ENCODE measurements at places on chromosomes 4 and X.

DNA sequence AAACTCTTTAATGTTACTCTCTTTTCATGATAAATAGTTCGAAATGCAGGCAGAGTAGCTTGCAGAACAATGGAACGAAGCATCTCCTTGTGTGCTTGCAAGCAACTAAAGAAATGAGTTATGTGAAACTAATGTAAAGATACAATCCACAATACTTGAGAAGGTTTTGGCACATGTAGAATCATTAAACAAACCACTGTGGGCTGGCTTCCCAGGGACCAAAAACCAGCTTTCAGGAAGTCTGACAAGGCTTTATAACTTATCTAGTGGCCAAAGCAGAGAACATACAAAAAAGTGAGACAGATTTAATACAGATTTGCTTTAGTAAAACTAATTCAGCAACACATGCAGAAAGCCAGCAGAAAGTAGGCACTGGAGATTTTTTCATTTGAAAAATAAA is 1673.8 kb upstream of the AGA start:
- DNase-seq: no peak

- DNase-seq: no peak
These were observed 97.2 kb downstream of the CPZ start for GRCh38 chr4:8689741-8690140.

GRCh38 chr4:184193556-184194525 is 23.8 kb downstream of the ENPP6 start:
- DNase-seq: no peak

- peak; percentile 31 for DNase-seq
These were observed 752 bp downstream of the SEPTIN11 start for GRCh38 chr4:76950052-76950955.

DNA sequence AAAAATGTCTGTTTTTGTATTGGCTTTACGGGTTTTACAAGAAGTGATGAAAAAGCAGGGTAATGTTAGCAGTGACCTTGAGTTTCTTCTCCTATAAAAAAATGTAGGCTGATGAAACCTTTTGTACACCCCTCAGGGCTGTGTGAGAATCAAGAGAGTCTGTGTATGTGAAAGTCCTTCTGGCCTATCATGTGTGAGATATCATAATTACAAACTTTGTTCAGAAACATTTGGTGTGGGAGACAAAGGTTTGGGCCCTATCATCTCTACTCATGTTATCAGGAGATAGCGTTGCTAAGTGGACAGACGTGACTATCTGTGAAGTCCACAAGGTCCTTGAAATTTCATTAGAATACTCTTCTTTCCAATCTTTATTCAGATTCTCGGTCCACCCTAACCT is 170.6 kb upstream of the HAND2 start:
- DNase-seq: no peak

DNA sequence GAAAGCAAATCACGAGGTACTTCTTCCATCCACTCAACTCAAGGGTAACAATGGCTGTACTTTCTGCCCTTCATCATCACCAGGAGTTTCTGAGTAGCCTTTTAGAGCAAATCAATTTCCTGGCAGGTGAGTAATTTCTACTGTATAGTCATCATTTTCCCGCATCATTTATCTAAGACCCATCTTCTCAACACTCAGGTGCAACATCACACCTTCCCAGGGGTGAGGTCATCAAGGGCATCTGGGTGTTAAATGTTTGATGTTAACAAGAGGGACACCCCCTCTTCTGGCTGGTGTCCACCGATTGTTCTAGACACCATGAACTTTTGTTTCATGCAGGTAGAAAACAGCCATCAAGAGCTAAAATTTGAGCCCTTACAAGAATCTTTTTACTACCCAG is 313.4 kb upstream of the MAGEB2 start:
- DNase-seq: no peak

DNA sequence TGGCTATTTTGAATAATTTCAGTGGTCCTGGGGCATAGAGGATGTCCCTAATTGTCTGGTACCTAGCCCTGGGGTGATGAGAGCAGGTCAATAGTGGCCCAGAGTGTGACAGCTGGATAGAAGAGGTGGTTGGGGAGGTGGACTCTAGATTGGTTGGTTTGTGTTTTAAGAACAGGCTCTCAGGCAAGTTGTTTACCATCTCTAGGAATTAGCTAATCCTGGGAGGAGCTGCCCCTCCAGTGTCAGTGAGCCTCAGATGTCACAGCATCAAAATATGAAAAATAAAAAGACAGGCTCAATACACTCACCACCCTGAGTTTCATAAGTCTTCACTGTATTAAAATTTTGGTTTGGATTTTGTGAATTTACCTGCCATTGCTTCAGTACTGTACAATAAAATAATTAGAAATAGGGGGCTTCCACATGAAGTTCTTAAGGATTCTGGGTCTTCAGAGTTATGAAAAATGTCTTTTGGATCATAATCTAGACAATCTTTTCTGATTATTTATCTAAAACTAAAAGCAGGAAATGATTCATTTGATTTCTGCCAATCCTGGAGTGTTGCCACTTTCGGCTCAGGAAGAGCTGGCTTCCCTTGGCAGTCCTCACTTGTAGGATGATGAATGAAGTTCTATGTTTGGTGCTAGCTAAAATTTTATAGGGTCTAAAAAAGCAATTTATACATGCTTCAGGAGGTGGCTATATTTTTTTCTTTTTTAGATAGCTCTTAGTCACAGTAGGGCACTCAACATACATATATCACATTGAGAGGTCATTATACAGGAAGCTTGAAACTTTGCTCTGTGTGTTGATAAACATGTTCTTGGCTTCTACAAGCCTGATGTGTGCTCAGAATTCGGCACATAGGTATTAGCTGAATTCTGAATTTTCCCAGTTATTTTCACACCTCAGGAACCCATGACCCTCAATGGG is 395.1 kb downstream of the RAB28 start:
- DNase-seq: no peak

DNA sequence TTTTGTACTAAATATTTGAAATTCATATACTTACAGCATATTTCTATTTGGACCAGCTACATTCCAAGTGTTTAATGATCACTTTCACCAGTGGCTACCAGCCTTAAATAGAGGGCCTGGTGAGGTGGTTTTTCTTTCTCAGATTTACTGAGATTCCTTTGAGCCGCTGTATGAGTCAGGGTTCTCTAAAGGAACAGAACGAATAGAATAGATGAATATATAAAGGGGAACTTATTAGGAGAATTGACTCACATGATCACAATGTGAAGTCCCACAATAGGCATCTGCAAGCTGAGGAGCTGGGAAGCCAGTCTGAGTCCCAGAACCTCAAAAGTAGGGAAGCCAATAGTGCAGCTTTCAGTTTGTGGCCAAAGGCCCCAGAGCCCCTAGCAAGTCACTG is 146.2 kb upstream of the TLL1 start:
- no peak for DNase-seq

DNA sequence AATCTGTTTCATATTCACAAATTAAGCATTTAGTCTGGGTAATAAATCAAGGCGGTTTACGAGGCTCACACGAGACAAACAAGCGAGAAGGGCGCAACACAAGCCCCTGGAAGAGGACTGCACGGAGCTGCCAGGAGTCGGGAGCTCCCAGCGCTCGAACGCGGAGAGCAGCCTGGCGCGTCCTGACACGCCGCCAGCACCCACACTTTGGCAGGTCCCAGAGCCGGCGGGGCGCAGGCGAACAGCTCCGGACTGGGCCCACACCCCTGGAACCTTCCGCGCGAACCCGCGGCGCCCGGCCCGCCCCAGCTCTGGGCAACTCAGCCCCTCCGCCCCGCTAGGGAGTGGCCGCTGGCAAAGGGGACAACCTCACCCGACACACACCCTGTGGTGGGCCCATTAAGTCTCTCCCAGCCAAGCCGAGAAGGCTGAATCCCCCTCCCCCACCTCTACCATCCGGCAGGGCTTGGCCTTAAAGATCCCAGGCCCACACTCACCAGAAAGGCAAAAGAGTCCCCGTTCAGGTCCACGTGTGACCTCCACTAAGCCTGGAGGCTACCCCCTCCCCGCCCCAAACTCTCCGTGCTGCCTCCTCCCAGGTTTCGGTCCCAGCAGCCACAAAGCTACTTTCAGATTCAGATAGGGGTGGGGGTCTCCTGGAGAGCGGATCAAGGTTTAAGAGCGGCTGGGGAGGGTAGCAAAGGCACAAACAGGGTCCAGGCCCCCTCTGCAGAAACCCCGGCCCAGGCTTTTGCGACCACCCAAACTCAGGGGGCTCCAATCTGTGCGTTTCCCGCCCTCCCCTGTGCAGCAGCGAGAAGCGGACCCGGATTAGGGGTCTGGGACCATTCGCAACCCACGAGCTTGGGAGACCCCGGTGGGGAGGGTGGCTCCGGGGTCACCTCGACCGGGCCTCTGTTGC is 47.5 kb upstream of the BCOR start:
- DNase-seq: no peak

DNA sequence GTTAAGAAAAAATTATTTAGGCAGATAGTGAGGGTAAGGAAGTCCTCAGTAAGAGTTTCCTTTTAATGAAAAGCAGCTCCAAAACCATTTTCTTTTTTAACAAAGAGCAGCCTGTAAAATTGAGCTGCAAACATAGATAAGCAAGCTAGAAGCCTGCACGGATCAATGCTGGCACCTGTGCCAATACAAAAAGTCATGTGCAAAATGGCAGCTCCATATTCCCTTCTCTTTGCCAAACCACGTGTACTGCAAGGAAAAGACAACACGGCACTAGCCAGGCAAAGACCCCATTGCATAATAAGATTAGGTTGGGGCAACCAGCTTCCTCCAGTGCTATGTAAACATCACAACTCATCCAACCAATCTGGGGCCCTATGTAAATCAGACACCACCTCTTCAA is 268.4 kb upstream of the INTU start:
- no peak for DNase-seq

GRCh38 chr4:153555730-153556434 is 89.7 kb downstream of the TMEM131L start:
- no peak for DNase-seq

All from RCC 7860 (cell line).